ENCODE measurements at places on chromosomes 7 and 10.

DNA sequence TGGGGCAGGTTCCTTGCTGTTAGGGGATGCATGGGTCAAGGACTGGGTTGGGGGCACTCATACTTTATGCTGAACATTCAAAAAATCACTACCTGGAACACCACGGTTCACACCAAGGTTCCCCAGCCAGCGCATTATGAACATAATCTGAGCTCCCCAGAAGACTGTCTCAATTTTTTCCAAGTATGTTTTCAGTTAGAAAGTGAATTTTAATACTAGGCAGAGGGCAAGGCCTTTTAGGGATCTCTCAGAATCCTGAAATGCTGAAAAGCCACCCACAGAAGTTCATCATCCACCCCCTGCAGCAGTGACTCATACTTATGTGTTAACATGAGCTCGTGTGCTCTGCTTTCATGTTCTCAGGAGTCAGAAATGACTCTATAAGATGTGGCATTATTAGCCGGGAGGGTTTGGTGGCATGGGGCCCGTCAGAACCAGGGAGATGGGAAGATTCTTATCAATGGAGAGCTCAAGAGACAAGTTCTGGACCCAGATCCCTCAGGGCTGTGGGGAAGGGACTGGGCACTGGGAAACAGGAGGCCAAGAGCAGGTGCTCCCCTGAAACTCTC, 185.2 kb upstream of the ITGB1 start:
- no peak for DNase-seq

GRCh38 chr7:117769085-117769484, 104.2 kb downstream of the CTTNBP2 start:
- no peak for DNase-seq

DNA sequence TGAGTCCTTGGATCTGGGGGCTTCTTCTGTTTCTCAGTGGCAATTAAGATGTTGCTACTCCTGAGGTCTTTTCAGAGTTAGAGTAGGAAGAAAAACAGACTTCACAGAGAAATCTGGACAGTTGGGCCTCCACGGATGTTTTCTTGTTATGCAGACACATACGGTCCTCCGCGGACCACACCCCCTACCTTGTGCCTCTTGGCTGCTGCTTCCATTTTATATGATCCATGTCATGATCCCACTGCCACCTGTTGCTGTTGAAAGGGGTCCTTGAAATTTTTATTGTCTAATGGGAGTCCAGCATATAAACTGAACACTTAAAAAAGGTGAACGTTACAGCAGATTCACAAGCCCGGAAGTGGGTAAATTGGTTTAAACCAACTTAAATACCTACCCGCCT, 8.3 kb downstream of the CELF2 start:
- DNase-seq, result no peak

GRCh38 chr7:127675721-127676120, 23.7 kb downstream of the SND1 start:
- DNase-seq, result no peak

- peak; percentile 21 for DNase-seq
These were observed 57.5 kb downstream of the EXOC4 start for GRCh38 chr7:133310232-133310862.

GRCh38 chr10:1602037-1602484, 135.3 kb downstream of the ADARB2 start:
- no peak for DNase-seq

DNA sequence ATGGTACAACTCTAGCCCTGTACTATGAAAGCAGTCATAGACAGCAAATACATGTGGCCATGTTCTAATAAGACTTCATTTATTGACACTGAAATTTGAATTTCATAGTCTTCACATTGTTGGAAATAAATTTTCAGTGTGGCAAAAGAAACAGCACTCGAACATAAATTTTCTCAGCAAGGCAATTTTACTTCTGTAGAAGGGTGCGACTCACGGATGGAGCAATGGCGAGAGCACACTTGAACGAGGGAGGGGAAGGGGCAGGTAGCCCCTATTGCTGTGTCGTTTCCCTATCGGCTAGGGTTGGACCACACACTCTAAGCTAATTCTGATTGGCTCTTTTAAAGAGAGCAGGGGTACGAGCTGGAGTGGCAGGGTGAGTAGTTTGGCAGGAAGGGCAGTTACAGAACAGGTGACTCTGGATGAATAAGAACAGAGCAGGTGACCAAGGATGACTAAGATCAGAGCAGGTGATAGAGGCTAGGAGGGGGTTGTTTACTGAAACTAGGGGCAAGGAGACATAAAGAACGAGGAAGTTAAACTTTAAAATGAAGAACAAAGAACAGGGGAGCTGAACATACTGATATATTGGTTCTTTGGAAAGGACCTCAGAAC, 52.0 kb downstream of the LRRC4 start:
- DNase-seq, result no peak

DNA sequence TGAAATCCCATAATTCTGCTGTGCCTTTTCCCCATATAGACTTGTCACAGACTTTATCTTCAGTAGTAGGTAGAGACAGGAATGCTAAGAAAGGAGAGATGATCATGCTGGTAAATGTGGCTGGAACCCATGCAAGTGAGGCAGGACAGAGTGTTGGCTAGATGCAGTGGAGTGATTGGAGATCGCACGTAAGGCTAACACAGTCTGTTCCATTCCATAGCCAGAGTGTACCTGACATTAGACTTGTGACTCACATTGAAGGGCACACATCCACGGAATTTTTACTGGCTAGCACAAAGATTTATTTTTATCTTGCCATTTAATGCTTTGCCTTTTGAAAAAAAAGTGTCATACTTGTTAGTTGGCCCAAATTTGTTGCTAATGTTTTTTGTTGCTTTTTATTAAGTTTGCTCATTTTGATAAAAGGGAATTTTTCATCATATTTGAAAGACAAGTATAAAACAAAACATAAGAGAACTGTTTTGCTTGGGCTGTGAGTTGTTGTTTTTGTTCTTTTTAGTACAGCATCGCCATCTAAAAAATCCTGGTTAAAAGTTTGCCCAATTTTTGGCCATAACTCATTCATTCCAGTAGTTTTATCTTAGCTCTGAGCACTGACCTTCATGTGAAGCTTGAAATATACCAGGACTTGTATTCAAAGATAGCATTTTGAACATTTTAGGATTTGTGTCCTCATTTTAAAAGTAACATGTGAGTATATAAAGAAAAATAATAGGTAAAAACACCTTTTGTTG, 81.0 kb downstream of the CPED1 start:
- no peak for DNase-seq

GRCh38 chr10:70359017-70359550, 23.3 kb downstream of the LRRC20 start:
- no peak for DNase-seq

GRCh38 chr7:158602041-158602440, 14.4 kb upstream of the PTPRN2 start:
- DNase-seq, result no peak

GRCh38 chr7:80666376-80666775, 27.9 kb downstream of the CD36 start:
- DNase-seq, result no peak

DNA sequence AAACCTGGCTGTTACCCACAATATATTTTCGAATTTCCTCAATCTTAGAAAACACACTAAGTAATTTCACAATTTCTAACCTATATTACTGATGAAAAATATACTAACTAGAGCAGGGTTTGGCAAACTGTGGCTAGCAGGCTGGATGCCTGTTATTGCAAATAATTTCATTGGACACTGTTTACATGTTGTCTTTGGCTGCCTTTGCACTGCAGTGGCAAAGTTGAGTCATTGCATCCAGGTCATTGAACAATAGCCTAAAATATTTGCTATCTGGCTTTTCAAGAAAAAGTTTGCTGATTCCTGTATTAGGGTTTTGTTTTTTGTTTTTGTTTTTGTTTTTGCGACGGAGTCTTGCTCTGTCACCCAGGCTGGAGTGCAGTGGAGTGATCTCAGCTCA, 47.2 kb downstream of the KIF11 start:
- DNase-seq, result no peak

DNA sequence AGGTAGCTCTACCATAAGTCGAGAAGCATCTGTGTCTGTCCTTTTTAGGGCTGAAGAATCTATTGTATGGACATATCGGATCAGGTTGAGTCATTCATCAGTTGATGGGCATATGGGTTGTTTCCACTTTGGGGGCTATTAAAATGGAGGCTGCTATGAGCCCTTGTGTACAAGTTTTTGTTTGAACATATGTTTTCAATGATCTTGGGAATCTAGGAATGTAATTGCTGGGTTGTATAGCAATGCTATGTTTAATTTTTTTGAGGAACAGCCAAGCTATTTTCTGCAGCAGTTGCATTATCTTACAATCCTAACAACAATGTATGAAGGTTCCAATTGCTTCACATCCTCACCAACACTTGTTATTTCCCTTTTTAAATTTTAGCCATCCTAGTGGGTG, 46.4 kb upstream of the HABP2 start:
- no peak for DNase-seq

- no peak for DNase-seq
These were observed 29.0 kb downstream of the ARHGAP22 start for GRCh38 chr10:48575901-48576300.

DNA sequence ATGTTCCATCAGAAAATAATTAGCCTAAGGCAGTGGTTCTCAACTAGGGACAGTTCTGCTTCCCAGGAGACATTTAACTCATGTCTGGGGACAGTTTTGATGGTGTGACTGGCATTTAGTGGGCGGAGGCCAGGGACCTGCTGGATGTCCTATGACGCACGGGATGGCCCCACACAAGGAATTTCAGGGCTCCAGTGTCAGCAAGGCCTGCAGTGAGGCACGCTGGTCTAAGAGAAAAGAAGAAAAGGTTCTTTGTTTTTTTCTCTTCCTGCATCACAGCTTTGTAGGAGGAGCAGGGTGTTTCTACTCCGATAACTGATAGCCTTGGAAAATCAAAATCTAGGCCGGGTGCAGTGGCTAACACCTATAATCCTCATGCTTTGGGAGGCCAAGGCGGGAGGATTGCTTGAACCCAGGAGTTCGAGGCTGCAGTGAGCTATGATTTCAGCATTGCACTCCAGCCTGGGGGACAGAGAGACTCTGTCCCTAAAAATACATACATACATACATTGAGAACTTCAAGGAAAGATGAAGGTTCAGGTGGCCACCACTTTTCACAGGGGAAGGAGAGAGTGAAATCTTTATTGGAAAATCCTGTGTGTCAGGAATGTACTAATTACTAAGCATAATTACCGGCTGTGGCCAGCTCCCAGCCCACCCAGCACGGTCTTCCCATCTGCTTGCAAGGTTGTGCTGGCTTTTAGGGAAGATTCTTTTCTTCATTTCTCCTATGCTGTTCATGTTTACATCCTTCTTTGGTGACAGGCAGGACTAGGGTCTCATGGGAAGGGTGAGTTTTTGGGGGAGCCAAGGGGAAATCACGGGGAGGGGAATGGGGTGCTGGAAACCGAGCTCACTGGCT, 150.4 kb downstream of the ACTR3B start:
- DNase-seq, result no peak

DNA sequence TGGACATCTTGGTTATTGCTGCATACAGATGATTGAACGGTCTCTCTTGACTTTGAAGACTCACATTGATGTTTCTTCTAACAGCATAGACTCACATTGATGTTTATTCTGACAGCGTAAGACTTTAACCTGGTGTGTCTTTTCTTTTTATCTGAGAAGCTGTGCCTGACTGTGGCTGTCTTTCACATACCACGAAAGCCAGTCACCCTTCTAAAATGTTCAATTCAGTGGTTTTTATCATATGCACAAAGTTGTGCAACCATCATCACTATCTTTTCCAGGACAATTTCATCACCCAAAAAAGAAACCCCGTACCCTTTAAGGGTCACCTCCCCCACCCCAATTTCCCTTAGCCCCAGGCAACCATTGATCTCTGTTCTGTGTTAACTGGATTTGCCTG, 24.7 kb downstream of the CELF2 start:
- DNase-seq, result no peak

GRCh38 chr7:25967278-25968204, 184.5 kb upstream of the NFE2L3 start:
- DNase-seq, result peak; percentile 45

DNA sequence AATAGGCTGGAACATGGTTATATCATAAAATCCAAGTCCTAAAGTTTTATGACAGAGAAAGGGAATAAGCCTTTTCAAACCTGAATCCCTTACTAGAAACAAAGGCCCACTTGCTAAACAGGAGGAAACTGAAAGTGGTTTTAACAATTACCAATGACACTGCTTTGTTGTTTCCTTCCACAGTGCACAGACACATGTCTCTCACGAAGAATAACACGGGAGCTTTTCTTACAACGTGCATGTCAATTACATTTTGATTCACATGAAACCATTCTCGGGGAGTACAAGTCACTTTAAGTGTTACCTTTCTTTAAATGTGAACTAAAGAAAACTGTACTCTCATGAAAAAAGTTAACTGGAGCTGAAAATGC, 1.4 kb downstream of the MRPS33 start:
- DNase-seq, result no peak

- DNase-seq, result no peak
These were observed 158.1 kb upstream of the PLXDC2 start for GRCh38 chr10:19658131-19658530.

GRCh38 chr7:29035044-29035740, 77.1 kb upstream of the TRIL start:
- no peak for DNase-seq

- DNase-seq, result no peak
These were observed 36.2 kb downstream of the ADK start for GRCh38 chr10:74187237-74187636.

DNA sequence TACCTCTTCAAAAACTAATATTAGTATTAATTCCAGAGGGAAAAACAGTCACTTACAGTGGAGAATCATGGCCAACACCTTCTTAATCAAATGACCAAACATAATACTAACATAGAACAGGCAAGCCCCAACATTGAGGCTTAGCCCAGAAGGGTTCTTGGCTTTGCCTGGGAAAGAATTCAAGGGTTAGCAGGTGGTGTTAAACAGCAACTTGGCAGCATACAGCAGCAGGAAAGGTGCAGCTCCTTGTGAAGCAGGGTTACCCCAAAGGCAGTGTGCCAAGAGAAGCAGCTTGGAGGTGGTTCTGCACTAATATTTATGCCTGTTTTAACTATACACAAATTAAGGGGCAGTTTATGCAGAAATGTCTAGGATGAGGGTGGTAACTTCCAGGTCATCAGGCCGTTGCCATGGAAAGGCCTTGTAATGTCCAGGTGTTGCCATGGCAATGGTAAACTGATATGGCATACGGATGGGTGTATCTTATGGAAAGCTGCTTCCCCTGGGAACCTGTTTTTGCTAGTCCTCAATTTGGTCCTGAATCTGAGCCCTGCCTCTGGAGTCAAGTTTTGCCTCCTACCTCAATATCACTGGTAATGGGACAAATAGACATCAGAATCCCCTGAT, 27.2 kb upstream of the BEND7 start:
- DNase-seq, result no peak

- DNase-seq, result peak; percentile 87
These were observed 86.2 kb upstream of the ANLN start for GRCh38 chr7:36303202-36304098.

GRCh38 chr7:156318426-156318825, 322.1 kb upstream of the RNF32 start:
- no peak for DNase-seq

- no peak for DNase-seq
These were observed 77.4 kb downstream of the CUL2 start for GRCh38 chr10:35012781-35013180.

All from femur (tissue), 1 donor.